ENCODE measurements at places on chromosomes 2 and 18. TPM values are rescaled to one million over a fixed set of nuclear protein-coding genes. Genes with fewer than 3 reads are reported as not detected.
A peak's percentile ranks its signal among the peaks of the same experiment; 100 is the strongest.

APCDD1 gene
- 9.9 TPM for total RNA-seq

DNA sequence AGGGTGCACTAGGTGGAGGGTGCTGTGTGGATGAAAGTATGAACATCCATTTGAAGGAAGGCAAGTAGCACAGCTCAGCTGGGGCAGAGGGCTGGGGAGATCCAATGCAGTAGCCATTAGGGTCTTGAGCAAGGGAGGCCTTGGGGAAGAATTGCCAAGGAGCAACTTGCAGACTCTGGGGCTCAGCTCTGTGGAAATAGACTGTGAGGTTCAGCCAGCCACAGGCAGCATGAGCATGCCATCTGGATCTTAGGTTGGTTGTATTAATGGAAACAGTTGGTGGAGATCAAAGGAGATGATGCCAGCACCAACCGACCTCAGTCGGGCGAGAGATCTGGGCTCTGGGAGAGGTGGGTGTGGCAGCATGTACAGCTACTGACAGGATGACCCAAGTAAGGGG is 5.6 kb downstream of the ZAP70 start:
- no peak for DNase-seq

DNA sequence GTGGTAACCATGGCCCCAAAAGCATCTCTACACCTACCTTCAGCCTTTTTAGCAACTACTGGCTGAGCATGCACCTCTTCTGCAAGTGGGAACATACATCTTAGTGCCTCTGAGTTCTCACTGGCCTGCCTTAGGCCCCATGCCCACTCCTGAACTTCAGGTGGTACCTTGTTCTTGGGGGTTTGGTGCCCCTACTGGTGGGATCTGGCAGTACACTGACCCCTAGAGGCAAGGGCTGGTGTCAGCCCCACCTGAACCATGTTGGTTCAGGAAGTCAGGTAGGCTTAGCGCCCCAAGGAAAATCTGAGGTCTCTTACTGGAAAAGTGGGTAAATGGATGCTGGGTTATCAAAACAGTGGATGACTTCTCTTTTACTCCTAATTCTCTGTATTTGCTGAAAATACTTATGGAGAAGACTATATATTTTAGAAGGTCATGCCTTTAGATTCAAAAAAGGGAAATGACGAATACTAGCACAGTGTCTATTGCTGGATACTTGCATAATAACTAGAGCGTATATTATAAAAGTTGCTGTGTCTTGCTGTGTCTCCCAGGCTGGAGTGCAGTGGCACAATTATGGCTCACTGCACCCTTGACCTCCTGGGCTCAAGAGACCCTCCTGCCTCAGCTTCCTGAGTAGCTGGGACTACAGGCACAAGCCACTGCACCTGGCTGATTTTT is 84.6 kb downstream of the RAB31 start:
- no peak for DNase-seq

GRCh38 chr18:45602926-45603325 is 12.3 kb upstream of the SLC14A2 start:
- DNase-seq: no peak

DSG2 gene
- 34.4 TPM for total RNA-seq

DNA sequence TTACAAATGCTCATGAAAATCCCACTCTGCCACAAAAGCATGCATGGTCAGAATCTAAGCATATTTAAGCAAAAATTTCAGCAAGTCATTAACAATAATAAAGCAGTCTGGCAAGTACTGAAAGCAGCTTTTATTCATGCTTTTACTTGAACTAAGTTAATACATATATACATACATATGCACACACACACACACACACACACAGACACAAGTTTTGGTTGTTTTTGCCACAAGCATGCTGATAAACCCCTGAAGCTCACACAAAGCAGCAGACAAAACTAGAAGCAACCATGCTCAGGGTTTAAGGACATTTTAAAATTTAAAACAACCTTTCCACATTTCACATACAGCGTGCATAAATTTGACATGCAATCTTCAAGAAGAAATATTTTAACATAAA is 819.1 kb upstream of the FSHR start:
- no peak for DNase-seq

DOK6 gene
- total RNA-seq: 10.6 TPM

- DNase-seq: peak; percentile 76
Observed at GRCh38 chr18:33578518-33579348, 714 bp downstream of the ASXL3 start.

KCNE4 gene
- 1.7 TPM for total RNA-seq

DNA sequence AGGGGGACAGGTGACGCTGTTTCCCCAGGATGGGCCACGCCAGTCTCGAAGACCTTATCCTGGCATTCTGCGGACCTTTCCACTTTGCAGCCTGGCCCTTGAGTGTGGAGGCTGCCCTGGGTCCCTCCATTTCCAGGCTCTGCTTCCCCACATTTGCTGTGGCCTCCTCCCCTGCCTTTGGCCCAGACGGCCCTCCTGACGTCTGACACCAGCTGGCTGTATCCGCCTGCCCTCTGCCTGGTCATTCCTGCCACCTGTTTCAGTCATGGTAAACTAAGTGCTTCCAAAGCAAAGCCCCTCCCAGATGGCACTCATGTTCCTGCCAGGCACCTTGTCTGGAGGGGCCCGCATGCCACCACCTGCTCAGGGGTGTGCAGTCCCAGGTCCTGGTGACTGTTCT is 95.1 kb downstream of the ASB1 start:
- no peak for DNase-seq

DNA sequence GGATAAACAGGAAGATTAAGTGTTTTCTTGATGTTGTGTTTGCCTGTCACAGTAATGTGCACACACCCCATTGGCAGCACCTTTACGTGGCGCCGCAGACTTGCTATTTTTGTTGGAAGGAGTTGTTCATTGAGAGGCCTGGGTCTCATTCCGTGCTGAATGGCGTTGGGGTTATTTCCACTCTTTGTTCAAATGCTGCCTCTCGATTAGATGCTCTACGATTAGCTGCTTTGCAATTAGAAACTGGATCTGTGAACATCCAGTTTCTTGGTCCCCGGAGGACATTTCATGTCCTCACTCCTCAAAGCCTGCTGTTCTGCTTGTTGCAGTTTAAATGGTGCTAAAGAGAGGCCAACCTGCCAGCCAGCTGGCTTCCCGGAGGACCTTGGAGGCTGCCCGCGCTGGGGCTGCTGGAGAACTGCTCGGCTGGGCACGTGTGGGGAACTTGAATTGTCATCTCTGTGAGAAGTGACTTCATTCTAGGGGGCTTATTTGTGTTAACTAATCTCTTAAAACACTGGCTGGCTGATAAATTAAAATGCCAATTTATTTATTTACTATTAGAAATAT is 117.4 kb upstream of the NABP1 start:
- DNase-seq: no peak

GRCh38 chr2:8178911-8179310 is 502.9 kb upstream of the ID2 start:
- no peak for DNase-seq

- DNase-seq: no peak
Observed at GRCh38 chr2:189609853-189610252, 29.3 kb upstream of the SLC40A1 start.

GRCh38 chr18:26547646-26548414 is 523 bp downstream of the KCTD1 start:
- DNase-seq: peak; percentile 80

GRCh38 chr2:195443926-195444325 is 213.1 kb upstream of the SLC39A10 start:
- DNase-seq: no peak

GRCh38 chr2:18378020-18378653 is 182.3 kb downstream of the RDH14 start:
- DNase-seq: no peak

HDHD2 gene
- 35.6 TPM for total RNA-seq

SERPINB4 gene
- total RNA-seq: not detected

DNA sequence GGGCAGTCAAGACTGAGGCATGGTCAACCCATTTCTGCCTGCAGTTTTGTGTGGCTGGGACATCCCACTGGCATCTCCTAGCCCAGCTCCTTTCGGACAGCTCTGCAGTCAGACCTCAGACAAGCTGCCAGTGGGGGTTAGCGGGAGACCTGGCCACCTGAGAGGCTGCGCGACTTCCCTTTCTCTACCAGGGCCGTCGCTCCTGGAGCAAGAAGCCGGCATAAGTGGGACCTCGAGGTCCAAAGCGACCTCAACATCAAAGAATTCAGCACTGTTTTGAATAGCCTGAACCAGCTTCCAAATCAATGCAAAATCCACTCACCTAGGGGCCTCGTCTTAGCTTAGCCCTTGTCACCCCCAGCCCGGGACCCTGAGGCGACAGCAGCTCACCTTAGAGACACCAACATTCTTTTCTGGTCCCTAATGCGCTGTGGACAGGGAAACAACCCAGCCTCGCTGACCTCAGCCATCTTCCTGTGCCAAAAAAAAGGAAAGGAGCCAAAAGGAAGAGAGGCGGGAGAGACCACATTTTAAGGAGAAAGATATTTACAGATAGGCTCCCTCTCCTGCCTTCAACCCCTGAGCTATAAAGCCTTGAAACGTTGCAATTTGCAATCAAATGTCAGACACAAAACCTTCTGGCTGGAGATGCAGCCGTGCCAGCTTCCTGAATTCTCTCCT is 81.2 kb downstream of the GFPT1 start:
- no peak for DNase-seq

DNA sequence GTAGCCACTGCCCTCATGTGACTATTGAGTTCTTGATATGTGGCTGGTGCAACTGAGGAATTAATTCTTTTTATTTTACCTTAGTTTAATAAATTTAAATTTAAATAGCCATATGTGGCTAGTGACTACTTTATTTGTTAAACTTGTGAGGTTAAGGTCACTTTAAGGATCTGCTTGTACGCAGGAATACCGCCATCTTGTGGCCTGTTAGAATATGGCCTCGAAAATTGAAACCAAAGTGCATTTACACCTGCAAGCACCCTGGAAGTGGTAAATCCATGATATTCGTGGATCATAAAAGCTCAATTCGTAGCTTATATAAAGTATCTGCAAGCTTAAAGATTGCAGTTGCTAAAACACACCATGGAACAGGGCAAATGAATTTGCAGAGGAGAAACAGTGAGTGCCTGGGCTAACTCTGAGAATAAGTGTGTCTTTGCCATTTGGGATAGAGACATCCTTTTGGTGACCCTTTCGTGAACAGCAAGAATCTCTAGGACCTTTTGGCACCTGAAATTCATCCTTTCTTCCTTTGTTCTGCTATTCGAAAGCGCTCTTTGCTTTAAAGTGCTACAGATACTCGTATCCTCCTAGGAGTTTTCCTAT is 59.9 kb upstream of the REG3A start:
- DNase-seq: no peak

UGT1A5 gene
- total RNA-seq: not detected

DNA sequence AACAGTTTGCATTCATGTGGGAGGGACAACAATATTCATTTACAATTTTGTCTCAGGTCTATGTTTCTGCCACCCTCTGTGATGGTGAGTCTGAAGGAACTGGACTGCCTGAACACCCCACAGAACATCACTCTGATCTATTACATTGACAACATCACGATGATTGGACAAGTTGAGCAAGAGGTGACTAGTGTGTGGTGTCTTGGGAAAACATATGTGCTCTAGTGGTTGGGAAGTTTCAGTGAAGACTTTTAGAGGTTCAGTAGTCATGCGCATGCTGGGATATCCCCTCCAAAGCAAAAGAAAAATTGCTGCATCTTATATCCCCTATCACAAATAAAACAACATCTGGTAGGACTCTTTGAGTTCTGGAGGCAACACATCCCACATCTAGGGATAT is 18.6 kb upstream of the CTLA4 start:
- DNase-seq: no peak

ITGA4 gene
- total RNA-seq: 3.4 TPM

GRCh38 chr2:38260469-38260868 is 116.6 kb downstream of the ATL2 start:
- DNase-seq: no peak

GRCh38 chr2:10513201-10513600 is 65.1 kb upstream of the ODC1 start:
- peak; percentile 35 for DNase-seq
